Naive thymus-derived CD4-positive, alpha-beta T cell (primary cell): ENCODE measurements at places on chromosomes 4 and X.

- no peak for DNase-seq
Measured at GRCh38 chrX:119235051-119235511, 1.0 kb upstream of the PGRMC1 start.

GRCh38 chr4:145814246-145814645, 124.4 kb downstream of the ZNF827 start:
- no peak for DNase-seq

DNA sequence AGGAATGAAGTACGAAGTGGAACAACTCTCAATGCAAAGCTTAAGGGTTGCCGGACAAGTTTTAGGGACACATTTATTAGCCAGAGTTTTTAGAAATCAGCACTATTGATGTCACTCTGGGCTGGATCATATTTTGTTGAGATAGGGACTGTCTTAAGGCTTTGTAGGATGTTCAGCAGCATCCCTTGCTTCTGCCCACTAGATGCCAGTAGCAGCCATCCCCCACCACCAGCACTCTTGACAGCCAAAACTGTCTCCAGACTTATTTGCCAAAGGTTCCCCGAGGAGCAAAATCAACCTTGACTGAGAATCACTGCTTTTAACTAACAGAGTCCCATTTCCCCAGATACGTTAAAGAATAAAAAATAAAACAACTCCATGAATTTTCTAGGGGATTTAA, 1497.3 kb downstream of the STIM2 start:
- DNase-seq = no peak

GRCh38 chr4:140267576-140267975, 105.9 kb upstream of the SCOC start:
- DNase-seq = no peak

DNA sequence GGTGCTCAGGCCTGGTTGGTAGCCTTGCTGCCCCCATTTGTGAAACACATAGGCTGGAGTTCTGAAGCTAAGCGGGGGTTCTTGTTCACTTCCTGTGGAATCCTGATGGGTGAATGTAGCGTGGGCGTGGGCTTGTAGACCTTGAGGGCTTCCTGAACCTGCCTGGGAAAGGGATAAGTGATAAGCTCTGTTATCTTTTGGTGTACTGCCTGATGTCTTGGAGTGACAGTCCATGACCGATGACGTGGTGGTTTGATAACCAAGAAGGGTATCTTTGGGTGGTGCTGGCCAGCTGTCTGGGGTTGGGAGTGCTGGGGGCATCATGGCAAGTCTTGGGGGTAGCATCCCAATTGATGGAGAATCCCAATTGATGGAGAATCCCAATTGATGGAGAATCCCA, 17.5 kb upstream of the WDR1 start:
- no peak for DNase-seq

DNA sequence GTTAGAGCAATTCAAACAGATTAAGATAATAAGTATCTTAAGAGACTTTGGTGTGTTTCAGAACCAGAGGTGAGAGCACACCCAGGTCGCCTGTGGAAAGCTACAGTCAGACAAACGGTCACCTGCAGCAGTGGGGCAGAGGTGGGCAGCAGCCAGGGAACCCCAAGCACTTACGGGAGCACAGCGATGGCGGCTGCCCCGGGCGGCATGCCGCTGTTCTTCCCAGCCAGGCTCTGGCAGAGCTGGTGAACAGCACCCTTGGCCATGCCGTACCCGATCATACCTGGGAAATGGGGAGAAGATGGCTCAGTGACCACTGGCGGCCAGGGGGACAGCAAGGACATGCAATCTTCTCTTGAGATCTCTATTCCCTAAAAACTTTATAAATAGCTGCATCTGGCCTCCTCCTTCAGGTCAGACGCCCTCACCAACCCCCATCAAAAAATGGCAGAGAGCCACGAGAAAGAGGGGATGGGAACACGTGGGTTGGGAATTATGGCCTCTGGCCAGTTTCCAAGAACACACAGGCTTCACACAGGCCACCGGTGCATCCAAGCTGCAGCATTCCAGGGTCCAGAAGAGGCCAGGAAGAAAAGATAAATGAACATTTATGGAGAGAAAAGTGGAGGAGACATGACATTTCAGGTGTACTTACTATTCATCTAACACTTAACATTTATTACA, 19.7 kb downstream of the QDPR start:
- no peak for DNase-seq

- DNase-seq = no peak
Measured at GRCh38 chrX:123084797-123085196, 99.3 kb upstream of the GRIA3 start.

DNA sequence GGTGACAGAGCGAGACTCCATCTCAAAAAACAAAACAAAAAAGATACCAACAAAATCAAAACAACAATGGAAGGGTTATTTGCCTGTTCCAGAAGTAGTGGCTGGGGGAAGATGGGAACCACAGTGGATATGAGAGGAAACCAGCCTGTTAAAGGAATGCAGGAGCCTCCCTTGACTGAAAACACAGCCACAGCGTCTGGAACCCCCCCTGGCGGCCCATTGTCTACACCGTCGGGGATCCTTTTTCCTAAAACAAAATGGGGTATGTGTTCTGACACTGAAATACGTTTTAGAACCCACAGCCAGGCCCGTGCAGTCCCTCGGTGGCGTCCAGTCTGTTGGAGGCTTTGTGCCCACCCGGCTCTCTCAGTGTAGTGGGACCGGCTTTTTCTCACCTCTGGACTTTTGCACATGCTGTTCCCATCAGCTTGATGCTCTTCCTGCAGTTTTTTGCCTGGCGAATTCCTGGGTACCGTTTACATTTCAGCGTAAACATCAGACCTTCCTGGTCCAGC, 19.6 kb downstream of the PIGG start:
- DNase-seq = no peak

- no peak for DNase-seq
Measured at GRCh38 chr4:105149771-105150170, 3.1 kb downstream of the TET2 start.

- peak; percentile 41 for DNase-seq
Measured at GRCh38 chr4:154622598-154622997, 10.1 kb upstream of the FGG start.

DNA sequence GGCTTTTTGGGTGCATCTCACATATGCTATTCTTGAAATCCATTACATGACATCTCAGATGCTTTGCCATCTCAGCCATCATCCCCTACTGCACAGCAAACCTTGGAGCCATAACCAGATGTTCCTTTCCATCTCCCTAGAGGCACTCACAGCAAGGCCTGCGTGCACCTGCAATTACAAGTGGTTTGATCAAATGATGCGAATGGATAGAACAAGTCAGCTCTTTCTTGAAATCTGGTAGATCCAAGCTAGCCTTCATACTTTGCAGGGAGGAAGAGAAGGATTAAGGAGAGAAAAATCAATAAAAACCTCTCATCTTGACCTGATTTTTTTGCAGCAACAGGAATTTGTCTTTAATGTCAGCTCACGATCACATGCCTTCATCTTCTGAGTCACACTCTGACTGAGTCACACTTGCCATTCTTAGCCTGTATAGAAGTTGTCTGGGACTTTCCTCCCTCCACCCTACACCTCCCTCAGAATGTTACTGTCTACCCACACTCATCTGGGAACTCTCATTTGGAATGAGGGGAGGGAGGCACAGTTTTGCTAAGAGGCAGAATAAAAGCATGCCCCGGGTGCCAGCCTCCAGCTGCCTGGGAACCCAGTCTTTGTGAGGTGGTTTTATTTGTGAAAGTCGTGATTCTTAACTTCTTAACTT, 11.9 kb upstream of the TRIML1 start:
- DNase-seq = no peak

DNA sequence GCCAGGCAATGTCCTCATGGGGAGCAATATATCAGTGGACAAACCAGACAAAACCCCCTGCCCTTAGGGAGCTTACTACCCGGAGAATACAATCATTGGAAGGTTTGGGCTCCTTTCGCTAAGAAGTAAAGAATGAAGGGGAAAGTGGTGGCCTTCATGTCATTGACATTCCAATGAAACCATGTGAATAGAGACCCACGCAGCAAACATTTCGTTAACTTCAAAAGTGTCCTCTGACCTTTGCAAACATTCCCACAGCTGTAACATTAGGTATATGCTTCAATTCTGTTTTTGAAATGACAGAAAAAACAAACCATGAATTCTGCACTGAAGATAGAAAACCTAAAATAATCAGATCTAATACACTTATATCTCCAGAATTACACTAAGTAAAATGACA, 7.0 kb downstream of the ATP8A1 start:
- DNase-seq = no peak

GRCh38 chrX:72382202-72382595, 76.5 kb upstream of the CITED1 start:
- no peak for DNase-seq

DNA sequence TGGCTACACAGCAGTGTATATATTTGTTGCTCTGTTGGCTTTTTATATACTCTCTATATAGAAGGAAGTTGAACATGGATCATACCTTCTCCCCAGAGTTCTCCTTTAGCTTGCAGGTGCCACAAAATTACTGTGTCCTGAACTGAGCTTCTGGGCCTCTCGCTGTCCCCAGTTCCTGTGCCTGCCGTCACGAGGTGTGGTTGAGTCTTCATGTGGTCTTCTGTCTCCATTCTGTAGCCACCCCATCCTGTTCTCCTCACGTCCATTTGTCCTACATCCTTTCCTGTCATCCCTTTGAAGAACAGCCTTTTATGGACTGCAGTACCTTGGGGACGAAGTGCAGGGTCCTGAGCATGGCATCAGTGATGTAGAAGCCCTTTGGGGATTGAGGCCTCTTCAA, 14.5 kb downstream of the TMEM131L start:
- DNase-seq = no peak

DNA sequence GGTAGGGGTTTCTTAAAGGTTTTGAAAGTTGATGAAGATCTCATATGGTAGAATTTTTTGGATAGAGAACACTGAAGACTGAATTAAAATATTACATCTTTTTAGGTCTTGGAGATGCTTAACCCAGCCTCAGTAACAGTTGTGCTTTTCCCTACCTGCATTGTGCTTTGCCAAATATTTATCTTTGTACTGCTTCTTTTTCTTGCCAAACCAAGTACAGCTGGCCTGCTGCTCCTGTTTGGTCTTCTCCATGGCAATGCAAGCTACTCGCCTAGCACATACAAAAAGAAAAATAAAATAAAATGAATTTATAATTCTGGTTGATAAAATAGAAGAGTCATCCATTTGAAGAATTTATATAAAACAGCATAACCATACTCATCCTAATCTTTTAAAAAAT, 95.4 kb downstream of the NYX start:
- DNase-seq = no peak

DNA sequence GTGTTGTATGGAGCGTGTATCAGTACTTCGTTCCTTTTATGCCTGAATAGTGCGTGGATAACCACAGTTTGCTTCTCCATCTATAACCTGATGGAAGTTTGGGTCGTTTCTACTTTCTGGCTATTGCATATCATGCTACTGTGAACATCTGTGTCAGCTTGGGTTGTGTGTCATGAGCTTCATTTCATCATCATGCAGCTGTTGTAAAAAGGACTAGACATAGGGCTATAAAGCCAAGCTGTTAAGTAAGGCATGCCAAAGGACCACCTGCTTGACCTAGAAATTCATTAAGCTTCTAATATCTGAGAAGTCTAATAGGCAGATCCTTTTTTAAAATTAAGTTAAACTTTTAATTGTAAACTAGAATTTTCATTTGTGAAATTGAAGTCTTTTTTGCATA, 18.4 kb downstream of the SMS start:
- no peak for DNase-seq

DNA sequence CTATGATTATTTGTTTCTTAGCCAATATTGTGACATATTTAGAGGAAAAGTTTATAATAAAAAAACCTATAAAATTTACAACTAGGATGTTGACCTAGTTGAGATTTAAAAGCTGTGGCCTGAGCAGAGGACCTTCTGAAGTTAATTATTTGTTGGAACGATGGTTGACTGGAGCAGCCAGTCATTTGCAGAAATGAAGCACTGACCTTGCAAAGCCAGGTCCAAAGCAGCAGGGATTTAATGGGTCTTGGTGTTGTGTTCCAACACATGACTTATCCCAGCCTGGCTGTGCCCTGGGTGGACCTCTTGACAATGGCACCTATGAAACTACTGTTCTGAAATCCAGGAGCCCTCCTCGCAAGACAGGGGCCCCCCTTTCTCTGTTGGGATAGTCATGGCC, 235.2 kb downstream of the FRAS1 start:
- no peak for DNase-seq

DNA sequence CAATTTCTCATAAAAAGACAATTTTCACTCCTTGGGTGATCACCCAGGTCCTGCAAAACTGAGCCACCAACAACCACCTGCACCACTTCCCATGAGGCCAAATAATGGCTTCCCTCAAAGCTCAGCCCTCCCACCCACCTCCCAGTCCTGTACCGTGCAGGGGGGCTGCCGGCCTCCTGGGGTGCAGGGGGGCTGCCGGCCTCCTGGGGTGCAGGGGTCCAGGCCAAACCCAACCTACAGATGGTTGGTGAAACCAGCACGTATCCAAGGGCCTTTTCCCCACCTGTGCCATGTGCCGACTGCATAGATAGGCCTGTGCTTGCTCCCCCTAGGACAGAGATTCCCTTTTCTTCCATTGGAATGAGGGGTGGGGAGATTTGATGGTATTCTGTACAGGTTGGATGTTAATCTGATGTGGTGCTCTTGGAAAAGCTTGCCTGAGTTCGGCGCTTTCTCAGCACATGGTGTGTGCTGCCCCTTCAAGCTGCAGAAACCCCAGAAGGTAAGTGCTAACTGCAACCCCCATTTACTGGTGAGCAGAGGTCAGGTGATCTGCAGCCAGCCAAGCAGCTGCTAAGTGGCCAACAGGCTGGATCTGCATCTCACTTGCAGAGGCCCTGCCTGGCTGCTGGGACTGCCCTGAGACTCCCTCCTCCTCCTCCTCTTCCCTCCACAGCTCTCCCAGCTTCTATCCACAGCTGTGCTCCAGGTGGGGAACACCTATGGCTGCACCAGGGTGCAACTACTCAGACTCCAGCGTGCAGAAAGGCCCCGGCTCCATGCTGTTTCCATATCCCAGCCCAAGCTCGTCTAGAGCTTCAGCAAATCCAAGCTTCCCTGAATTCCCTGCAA, 38.8 kb downstream of the FRG1 start:
- no peak for DNase-seq

DNA sequence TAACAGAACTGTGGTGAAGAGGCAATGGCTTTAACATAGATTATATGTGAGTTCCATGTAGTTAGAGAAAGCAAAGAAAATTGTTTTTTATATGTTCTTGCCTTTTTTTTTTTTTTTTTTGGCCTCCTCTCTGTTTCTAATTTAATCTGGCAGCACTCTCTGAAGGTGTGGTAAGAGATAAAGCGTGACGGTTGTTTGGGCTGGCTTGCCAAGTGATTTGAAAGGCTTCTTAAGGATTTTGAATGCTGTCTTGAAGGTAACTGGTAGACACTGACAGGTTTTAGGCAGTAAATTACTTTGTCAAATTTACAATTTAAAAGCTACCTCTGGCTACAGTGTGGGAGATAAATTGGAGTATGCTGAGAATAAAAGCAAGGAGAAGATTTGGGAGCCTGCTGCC, 269.3 kb upstream of the HS3ST1 start:
- DNase-seq = no peak

GRCh38 chr4:6180841-6181631, 19.3 kb downstream of the JAKMIP1 start:
- peak; percentile 18 for DNase-seq

GRCh38 chr4:113700602-113701150, 60.9 kb downstream of the CAMK2D start:
- no peak for DNase-seq
